ENCODE measurements at places on chromosomes 1 and 21. TPM values are rescaled to one million over a fixed set of nuclear protein-coding genes. Genes with fewer than 3 reads are reported as not detected.

The PGLYRP3 gene
- not detected for total RNA-seq

The LAD1 gene
- total RNA-seq = 23.7 TPM

The FMO4 gene
- total RNA-seq = 5.9 TPM

The EDN2 gene
- total RNA-seq = not detected

The LRRIQ3 gene
- total RNA-seq = not detected

The SH2D1B gene
- not detected for total RNA-seq

The KRTAP19-4 gene
- not detected for total RNA-seq

The UTP25 gene
- 2.3 TPM for total RNA-seq

The RUNX3 gene
- total RNA-seq = 0.29 TPM

The RBBP4 gene
- 160 TPM for total RNA-seq

All from stomach (tissue), 19 donors.